Muscle of leg (tissue), 16 donors: ENCODE measurements at places on chromosomes 6 and 20.
A peak's percentile ranks its signal among the peaks of the same experiment; 100 is the strongest.

GRCh38 chr20:53434662-53435061 is 159.0 kb downstream of the ZNF217 start:
- DNase-seq = peak; percentile 73

- no peak for DNase-seq
Measured at GRCh38 chr6:40819182-40819834, 219.7 kb downstream of the UNC5CL start.

DNA sequence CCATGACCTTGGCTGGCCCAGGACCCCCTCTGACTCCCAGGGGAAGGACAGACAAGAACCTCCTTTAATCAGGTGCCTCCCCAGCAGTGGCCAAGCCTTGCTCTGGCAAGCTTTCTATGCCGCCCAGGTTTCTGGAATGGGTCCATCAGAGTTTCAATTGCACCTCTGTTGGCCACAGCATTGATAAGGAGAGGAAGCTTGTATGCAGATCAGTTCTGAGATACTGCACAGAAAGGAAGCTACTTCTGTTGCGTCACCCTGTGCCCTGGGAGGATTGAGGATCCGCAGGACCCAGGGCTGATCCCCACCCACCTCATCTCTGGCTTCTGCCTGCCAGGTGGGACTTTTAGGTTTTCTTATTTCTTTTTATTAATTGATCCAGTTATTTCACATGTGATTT is 167.2 kb downstream of the TFAP2C start:
- no peak for DNase-seq

DNA sequence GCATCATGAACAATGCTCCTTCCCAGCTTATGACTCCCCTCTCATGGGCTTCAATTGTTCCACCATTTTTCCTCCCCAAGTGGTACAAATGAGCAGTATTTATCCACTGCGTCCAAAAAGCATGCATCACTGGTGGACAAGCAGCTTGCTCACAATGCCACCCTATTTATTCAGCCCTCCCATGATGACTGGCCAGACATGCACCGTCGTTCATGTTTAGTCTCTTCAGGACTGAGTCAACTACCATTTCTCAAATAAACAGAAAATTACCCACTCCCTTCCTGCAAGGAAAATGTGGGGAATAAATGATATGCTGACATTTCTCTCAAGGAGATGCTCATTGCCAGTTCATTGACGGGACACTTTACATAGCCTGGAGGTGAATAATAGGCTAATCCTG is 300.4 kb downstream of the C6orf118 start:
- no peak for DNase-seq

DNA sequence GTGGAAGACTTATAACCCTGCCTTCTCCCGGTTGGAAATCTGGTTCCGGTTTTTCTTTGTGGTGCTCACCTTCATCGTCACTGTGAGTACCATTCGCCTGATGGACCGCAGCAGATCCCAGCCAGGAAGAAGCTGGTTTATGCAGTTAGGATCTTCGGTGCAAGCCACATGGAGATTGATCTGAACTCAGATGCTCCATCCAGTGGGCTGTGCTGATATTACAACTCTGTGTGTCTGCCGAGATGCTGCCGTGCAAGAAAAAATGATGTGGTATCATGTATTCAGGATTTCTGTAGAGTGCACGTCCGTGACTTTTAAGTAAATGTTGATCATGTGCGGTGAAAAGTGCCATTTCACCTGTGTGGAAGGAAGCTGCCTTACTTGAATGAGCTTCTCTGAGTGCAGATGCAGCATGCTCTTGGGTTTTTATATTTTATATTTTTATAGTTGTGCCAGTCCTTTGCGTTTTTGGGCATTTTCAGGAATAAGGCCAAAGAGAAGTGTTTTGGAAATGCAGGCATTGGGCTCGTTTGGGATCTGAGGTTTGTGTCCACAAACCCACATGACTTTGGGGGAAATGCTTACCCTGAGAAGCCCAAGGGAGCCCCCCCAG is 39.2 kb downstream of the DYNLT1 start:
- DNase-seq = peak; percentile 73

DNA sequence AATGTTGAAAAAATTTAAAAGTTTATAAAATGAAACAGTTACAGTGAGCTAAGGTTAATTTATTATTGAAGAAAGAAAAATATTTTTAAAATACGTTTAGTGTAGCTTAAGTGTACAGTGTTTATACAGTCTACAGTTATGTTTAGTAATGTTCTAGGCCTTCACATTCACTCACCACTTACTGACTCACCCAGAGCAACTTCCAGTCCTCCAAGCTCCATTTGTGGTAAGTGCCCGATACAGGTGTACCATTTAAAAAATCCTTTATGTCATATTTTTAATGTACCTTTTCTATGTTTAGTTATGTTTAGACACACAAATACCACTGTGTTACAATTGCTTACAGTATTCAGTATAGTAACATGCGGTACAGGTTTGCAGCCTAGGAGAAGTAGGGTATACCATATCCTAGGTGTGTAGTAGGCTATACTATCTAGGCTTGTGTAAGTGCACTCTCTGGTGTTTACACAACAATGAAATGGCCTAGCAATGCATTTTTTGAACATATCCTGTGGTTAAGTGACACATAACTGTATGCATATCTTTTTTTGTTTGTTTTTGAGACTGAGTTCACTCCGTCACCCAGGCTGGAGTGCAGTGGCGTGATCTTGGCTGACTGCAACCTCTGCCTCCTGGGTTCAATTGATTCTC is 26.3 kb downstream of the FLRT3 start:
- no peak for DNase-seq

DNA sequence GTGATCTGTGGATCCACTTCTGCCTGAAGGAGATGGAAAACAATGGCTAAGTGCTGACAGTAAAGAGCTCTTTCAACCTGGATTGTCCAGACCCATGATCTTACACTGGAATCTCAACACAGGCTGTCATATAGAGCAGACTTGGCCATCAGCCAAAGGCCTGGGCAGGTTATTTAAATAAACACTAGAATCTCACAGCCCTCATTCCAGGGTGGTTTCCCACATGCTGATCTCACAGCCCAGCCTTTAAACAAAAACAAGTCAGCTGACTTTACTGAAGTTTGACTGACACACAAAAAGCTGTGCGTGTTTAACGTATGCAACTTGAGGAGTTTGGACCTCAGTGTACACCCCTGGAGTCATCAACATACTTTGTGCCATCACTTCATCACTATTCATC is 28.4 kb downstream of the SYNDIG1 start:
- DNase-seq = no peak

- DNase-seq = peak; percentile 21
Measured at GRCh38 chr6:165456286-165456685, 146.9 kb upstream of the C6orf118 start.

DNA sequence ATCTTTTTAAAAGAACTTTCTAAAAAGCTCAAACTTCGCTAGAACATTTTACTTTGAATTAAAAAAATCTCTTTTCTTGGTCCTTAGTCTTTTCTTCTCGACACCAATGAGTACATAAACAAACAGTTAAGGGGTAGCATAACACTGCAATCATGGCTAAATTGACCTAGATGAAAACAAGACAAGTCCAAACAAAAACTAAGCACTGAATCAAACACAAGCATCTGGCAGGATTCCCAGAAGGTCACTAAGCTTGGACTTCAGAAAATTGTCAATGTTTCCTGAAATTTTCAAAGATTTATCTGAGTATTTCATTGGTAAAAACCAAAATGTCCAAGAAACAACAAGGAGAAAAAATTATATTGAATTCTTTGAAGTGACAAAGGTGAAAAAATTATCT is 5.0 kb downstream of the COL21A1 start:
- DNase-seq = peak; percentile 69
